ENCODE measurements at places on chromosomes 16 and 17. TPM values are rescaled to one million over a fixed set of nuclear protein-coding genes. Genes with fewer than 3 reads are reported as not detected.

- peaks cover 5% of the 10 kb centered on the region for H3K27me3 ChIP-seq
- no peaks in the 10 kb centered on the region for H3K4me1 ChIP-seq
- no peaks in the 10 kb centered on the region for H3K36me3 ChIP-seq
- no peak overlapping the region for H3K4me3 ChIP-seq
- no peak overlapping the region for H3K27ac ChIP-seq
These were observed 14.9 kb upstream of the WNT9B start for GRCh38 chr17:46836500-46836899.

GRCh38 chr17:37180376-37180775 is 195.4 kb upstream of the C17orf78 start:
- H3K4me3 ChIP-seq, result no peak overlapping the region
- no peak overlapping the region for H3K27ac ChIP-seq
- no peak for DNase-seq
- peaks cover 13% of the 10 kb centered on the region for H3K36me3 ChIP-seq
- H3K27me3 ChIP-seq, result no peaks in the 10 kb centered on the region

The RBFOX1 gene
- total RNA-seq, result 0.55 TPM

DNA sequence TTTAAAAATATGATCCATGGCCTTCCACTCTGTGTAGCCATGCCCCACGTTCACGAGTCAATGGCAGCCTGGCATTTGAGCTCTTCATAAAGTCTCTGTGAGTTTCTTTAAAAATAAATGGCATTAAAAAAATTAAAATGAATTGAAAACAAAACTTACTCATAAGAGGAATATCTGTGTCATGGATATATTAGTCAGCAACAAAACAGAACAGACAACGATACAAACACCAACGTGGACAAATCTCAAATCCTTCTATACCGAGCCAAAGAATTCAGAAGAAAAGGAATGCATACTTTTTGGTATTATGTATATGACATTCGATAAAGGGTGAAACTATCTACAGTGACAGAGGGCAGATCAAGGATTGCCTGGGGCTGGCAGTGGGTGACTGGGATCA is 8.2 kb upstream of the CMIP start:
- no peak for DNase-seq
- no peaks in the 10 kb centered on the region for H3K36me3 ChIP-seq
- H3K4me1 ChIP-seq, result no peaks in the 10 kb centered on the region
- H3K27me3 ChIP-seq, result no peaks in the 10 kb centered on the region
- no peak overlapping the region for H3K4me3 ChIP-seq

DNA sequence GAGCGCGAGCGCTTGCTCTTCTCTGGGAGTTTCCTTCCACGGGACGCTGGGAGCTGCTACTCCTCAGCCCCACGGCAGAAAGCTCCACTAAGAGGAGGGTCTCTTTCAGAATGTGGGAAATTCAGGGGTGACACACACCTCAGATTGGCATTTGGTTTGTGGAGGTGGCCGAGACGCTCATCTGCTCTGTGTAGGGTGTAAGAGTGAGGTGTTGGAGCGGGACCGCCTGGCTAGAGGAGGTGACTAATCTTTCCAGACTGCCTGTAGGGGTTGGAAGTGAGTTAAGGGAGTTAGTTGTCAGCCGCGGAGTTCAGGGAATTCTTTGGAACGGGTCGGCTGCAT is 735 bp downstream of the PSMD11 start:
- DNase-seq, result peak; percentile 48
- H3K36me3 ChIP-seq, result peaks cover 6% of the 10 kb centered on the region
- H3K27ac ChIP-seq, result peak overlapping the region; percentile 89
- peak overlapping the region; percentile 91 for H3K4me3 ChIP-seq
- H3K4me1 ChIP-seq, result peaks cover 12% of the 10 kb centered on the region

The SLC52A1 gene
- 1.3 TPM for total RNA-seq

DNA sequence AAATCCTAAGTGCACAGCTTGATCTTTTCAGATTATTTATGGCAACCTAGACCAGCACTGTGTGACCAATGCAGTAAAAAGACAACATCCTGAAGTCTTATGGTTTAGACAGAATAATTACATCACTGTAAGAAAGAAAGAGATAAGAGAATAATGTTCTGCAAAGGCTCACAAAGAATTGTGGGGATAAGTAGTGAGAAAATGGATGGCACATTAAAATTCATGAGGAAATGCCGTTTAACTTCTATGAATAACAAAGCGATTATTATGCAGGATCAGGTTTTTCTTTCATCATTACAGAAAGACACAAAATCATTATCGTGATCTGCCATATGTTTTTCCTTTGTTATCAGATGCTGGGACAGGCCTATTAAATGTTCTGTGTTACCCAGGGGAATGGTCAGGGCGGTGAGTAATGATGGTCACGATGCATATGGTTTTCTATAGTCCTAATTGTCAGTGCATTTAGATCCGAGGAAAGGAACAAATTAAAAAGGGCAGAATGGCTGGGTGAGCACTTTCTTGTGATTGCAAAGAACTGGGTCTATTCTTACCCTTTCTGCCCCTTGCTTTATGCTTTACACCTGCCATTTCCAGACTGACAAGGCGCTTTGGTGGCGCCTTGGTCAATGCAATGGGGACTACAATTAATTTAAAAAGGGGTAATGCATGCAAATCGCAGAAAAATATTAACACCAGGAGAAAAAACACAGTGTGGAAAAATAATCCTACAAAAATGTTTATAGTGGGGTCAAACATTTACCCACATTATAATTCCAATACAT is 18.1 kb upstream of the DHX40 start:
- no peak overlapping the region for H3K27ac ChIP-seq
- H3K4me1 ChIP-seq, result no peaks in the 10 kb centered on the region

The SLC16A13 gene
- total RNA-seq, result 23.6 TPM

DNA sequence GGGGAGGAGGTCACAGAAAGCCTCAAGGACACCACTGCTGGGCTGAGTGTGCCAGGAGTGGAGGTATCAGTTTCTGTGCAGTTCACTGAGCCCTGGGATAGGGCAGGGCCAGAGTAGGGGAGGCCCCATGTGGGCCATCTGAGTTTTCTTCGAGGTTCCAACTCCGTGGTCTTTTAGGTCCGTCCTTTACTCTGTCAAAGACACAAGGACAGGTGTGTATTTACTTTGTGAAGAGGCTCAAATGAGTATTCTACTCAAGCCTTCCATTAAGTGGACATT is 59.5 kb downstream of the USP22 start:
- no peak overlapping the region for H3K4me3 ChIP-seq
- no peaks in the 10 kb centered on the region for H3K27me3 ChIP-seq
- no peaks in the 10 kb centered on the region for H3K4me1 ChIP-seq
- no peak for DNase-seq
- H3K27ac ChIP-seq, result no peak overlapping the region
- no peaks in the 10 kb centered on the region for H3K36me3 ChIP-seq

The HS3ST2 gene
- 5.6 TPM for total RNA-seq

DNA sequence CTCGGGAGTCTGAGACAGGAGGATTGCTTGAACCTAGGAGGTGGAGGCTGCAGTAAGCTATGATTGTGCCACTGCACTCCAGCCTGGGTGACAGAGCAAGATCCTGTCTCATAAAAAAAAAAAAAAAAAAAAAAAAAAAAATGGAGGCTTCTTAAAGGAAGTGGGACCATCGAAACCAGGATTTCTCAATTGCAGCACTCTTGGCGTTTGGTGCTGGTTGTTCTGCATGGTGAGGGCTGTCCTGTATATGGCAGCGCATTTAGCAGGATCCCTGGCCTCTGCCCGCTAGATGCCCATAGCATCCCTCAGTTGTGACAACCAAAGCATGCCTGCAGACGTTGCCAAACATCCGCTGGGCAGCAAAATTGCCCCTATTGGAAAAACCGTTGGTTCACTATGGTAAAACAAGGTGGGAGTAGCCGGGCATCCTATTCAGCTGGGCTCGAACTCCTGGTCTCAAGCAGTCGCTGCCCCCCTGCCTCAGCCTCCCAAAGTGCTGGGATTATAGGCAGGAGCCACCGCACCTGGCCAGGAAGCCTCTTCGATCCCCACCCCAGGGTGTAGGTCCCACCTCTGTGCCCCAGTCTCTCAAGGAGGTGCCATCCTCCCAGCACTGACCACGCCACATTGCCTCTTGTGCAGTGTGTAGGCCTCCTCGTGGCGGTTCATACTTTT is 6.5 kb upstream of the NPIPB7 start:
- no peak for DNase-seq
- H3K36me3 ChIP-seq, result peaks cover 50% of the 10 kb centered on the region
- no peak overlapping the region for H3K27ac ChIP-seq
- no peak overlapping the region for H3K4me3 ChIP-seq
- no peaks in the 10 kb centered on the region for H3K4me1 ChIP-seq
- no peaks in the 10 kb centered on the region for H3K27me3 ChIP-seq

DNA sequence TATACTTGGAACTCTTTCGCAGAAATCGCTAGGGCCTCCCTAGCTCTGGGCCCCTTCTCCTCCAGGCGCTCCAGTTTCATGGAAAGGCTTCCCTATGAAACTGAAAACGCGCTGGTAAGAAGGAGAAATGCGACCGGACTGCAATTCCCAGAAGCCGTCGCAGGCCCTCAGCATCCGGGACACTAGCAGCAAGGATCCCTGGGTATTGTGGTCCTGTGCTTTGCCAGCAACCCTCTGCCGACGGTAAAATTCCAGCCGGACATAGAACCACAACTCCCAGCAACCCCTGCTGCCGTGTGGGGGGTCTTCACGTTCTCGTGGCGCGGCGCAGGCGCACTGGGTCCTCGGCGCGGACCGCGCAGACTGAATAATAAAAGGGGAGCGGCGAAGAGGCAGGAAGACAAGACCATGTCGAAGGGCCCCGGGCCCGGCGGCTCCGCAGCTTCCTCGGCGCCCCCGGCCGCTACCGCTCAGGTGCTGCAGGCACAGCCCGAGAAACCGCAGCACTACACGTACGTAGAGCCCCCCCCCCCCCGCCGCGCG is at the start of gene UNK:
UNK (plus strand) TSS at position 334 of the 543 bp plus-strand sequence; CDS start at position 409, 75 bp downstream.
- peaks cover 5% of the 10 kb centered on the region for H3K4me1 ChIP-seq
- DNase-seq, result peak; percentile 100
- H3K27ac ChIP-seq, result peak within 1 kb of the TSS; percentile 91
- no peaks in the 10 kb centered on the region for H3K36me3 ChIP-seq
- peak within 1 kb of the TSS; percentile 56 for H3K4me3 ChIP-seq

The UBE2G1 gene
- 41.7 TPM for total RNA-seq

DNA sequence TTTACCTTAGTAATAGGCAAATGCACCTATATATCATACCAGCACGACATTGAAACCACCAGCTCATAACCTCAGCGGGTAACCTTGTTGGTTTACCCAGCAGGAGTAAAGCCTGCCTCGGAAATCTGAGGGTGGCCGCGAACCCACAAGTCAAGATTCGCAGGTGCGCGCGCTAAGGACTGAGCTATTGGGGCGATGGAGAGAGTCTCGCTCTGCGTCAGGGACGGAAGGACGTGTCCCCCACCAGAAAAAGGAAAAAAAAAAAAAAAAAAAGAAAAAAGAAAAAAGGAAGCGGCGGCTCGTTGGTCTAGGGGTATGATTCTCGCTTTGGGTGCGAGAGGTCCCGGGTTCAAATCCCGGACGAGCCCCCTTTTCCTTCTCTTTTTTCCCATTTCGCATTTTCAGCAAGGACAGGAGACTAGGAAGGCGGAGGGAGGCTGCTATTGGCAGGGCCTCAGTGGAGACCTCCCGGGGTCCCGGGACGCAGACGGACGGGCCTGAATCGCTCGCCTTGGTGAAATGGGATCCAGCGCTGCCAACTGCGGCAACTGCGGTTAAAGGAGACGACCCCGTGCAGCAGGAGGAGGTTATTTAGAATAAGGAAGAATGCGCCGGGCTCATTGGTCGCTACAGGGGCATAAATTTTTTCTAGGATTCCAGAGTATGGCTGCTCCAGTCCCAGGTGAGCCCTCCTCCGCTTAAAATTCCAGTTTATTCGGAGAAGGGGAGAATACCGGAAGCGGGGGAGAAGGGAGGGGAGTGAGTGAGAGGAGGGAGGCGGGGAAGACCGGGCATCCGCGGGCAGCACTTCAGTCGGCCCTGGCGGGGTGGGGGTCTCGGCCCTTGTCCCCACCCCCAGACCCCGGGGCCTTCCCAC is at the start of gene OR1F1:
OR1F1 (plus strand) TSS at position 407 of the 877 bp plus-strand sequence.
- H3K27ac ChIP-seq, result no peak within 1 kb of the TSS
- peaks cover 20% of the 10 kb centered on the region for H3K4me1 ChIP-seq
- H3K4me3 ChIP-seq, result no peak within 1 kb of the TSS
- H3K36me3 ChIP-seq, result no peaks in the 10 kb centered on the region

The CACNG4 gene
- 2.3 TPM for total RNA-seq

DNA sequence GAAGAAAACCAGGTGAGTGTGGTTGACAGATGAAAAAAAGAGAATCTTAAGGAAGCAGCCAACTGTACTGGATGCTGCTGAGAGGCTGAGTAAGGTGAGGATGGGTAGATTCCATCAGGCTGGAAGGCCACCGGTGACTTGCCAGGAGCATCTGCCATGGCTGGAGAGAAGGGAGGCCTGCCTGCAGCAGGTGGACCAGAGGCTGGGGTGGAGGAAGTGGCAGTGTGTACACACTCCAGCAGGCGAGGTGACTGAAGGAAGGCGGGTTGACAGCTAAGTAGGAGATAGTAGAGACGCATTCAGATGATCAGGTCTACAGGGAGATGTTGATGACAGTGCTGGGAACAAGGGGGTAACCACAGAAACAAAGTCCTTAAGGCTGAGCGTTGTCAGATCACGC is 69.5 kb downstream of the USP43 start:
- no peaks in the 10 kb centered on the region for H3K4me1 ChIP-seq
- H3K4me3 ChIP-seq, result no peak overlapping the region
- no peak for DNase-seq
- no peak overlapping the region for H3K27ac ChIP-seq

- no peak overlapping the region for H3K4me3 ChIP-seq
- DNase-seq, result no peak
- peaks cover 16% of the 10 kb centered on the region for H3K36me3 ChIP-seq
- no peak overlapping the region for H3K27ac ChIP-seq
- H3K27me3 ChIP-seq, result no peaks in the 10 kb centered on the region
- H3K4me1 ChIP-seq, result no peaks in the 10 kb centered on the region
These were observed 130.9 kb upstream of the CACNG3 start for GRCh38 chr16:24125214-24125613.

GRCh38 chr17:41967141-41967920 is 736 bp downstream of the CNP start:
- peaks cover 17% of the 10 kb centered on the region for H3K36me3 ChIP-seq
- peak overlapping the region; percentile 80 for H3K4me3 ChIP-seq
- peak; percentile 15 for DNase-seq
- peaks cover 3% of the 10 kb centered on the region for H3K4me1 ChIP-seq

The HYDIN gene
- total RNA-seq, result 43.3 TPM

The C16orf46 gene
- 4.4 TPM for total RNA-seq

- H3K4me1 ChIP-seq, result no peaks in the 10 kb centered on the region
- no peaks in the 10 kb centered on the region for H3K36me3 ChIP-seq
- H3K27me3 ChIP-seq, result no peaks in the 10 kb centered on the region
- no peak overlapping the region for H3K4me3 ChIP-seq
- H3K27ac ChIP-seq, result no peak overlapping the region
These were observed 508.9 kb downstream of the WWOX start for GRCh38 chr16:78608305-78608776.

Measured in lung (tissue), 17 donors.